ENCODE measurements at places on chromosomes 7 and 10. TPM values are rescaled to one million over a fixed set of nuclear protein-coding genes. Genes with fewer than 3 reads are reported as not detected.

DNA sequence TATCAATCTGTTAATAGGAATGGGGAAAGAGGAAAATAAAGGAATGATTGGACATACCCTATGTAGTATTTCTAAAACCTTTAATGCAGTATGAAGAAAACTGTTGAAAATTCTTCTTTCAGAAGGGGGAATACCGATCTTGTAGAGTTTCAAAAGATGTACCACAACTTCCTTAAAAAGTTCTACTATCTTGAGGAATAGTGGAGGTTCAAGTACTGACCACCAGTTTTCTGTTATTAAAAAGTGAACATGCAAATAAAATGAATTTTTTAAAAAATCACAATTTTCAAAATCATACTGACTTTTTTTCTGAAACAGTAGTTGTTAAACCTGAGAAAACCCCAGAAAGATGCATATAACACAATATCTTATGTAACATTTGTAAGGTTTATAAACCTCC, 86.5 kb downstream of the HERC4 start:
- DNase-seq = no peak

- DNase-seq = no peak
These were observed 11.0 kb downstream of the CUX1 start for GRCh38 chr7:101828301-101829020.

The GPR26 gene
- 0.11 TPM for total RNA-seq

GRCh38 chr7:47366211-47366610, 215.7 kb downstream of the TNS3 start:
- no peak for DNase-seq

- DNase-seq = no peak
These were observed 558.9 kb downstream of the DNAJB6 start for GRCh38 chr7:157895520-157896375.

The GNAT3 gene
- total RNA-seq = not detected

The CDC123 gene
- total RNA-seq = 190 TPM

- DNase-seq = no peak
These were observed 155.4 kb downstream of the DYNC1I1 start for GRCh38 chr7:95927756-95928155.

DNA sequence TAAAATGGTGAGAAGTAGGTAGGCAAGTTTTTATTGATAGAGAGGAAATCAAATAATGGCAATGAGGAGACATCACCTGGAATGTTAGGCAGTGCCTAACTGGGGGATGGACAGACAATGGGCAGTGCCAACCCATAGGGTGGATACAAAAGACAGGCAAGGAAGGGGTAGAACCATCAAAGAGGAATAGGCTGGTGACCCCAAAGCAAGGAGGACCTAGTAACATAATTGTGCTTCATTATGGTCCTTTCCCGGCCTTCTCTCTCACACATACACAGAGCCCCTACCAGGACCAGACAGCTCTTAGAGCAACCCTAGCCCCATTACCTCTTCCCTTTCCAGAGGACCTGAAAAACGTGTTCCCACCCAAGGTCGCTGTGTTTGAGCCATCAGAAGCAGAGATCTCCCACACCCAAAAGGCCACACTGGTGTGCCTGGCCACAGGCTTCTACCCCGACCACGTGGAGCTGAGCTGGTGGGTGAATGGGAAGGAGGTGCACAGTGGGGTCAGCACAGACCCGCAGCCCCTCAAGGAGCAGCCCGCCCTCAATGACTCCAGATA, 30.0 kb downstream of the PRSS2 start:
- peak; percentile 2 for DNase-seq

- no peak for DNase-seq
These were observed 155.7 kb upstream of the TNS3 start for GRCh38 chr7:47737601-47738000.

The CRTAC1 gene
- total RNA-seq = 17.9 TPM

DNA sequence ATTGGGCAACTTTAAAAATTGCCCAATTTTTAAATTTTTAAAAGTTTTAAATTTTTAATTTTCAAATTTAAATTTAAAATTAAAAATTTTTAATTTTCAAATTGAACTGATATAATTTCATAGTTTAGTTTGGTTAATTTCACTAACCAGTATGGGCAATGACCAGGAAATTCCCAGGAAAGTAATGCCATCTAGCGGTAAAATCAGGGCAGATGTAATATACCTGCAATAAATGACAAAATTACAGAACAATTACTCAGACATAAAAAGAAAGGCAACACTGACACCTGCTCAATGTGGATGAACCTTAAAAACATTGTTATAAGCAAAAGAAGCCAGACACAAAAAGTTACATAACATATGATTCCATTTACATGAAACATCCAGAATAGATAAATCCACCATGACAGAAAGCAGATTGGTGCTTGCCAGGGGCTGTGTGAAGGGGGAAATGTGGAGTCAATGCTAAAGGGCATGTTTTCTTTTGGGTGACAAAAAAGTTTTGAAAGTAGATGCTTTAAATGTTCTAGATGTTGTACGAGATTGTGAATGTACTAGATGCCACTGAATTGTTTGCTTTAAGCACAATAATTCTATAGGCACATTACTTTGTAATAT, 28.6 kb upstream of the SLC16A12 start:
- DNase-seq = peak; percentile 28

GRCh38 chr7:130989101-130989795, 255.2 kb upstream of the KLF14 start:
- no peak for DNase-seq

DNA sequence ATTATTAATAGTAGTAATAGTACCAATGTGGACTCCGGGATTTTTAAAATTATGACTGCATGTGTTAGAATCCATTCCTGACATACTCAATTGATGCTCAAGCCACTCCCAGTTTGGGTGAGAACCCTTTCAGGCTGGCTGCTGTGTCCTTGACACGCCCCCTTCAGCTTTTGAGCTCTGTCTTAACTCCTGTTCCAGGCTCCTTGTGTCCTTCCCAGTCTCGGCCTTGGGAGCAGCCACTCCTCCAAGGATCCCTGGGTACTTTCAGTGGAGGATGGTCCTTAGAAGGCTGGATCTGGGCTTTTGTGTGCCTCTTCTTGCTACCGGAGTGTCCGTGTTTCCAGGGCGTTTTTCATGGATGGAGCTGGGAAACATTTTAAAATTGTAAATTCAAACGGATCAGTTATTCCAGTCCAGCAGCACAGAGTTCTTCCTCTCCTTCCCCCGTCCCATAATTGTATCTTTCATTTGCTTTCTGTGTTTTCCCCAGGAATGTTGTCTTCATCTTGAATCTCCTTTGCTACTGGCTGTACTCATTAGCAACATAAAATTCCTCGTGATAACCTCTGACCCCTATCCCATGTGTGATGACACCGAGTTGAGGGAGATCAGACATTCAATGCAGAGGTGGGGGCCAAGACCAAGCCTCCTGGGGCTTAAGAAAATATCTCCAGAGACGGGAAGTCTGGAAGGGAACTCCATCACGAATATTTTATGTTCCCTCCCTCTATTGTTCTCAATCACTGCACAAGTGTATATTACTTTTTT, 40.0 kb upstream of the PFKFB3 start:
- DNase-seq = no peak

The TCF7L2 gene
- total RNA-seq = 1.9 TPM

The NANOS1 gene
- 4.7 TPM for total RNA-seq

The PRSS2 gene
- total RNA-seq = not detected

DNA sequence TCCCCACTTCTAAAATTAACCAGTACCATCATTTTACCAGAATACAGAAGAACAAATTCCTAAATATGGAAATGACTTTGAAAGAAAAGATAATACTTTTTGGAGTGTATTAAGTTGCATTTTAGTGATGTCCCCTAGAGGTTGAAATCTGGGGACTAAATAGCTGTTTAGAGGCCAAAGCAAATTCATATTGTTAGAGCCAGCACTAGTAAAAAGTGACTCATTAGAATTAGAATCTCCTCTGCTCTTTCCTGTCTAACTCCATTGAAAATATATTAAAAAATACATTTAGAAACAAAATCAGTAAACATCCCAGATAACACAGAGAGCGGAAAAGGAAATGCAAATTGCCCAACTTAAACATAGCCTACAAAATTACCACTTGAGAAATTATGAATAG, 1189.6 kb upstream of the C7orf33 start:
- DNase-seq = no peak

- DNase-seq = no peak
These were observed 1156.0 kb upstream of the LRRTM3 start for GRCh38 chr10:65769828-65770227.

- no peak for DNase-seq
These were observed 42.2 kb upstream of the OPALIN start for GRCh38 chr10:96401036-96401435.

GRCh38 chr7:69561266-69561960, 36.9 kb upstream of the AUTS2 start:
- DNase-seq = no peak

DNA sequence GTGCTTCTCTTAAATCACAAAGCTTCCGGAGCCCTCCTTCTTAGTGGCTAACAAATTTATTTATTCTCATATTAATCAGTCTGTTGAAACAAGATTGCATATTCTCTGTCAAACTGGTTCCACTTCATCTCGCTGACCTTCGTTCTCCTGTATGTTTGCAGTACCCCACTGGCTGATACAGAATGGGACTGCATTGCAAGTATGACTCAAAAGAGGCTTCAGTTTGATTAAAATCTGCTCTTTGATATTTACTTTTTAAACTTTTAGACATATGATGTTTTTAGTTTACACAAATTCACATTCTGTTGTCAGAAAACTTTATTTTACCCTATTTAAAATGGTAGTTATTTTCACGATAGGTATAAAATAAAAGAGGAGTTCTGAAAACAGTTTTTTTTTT, 14.3 kb upstream of the ARHGAP12 start:
- DNase-seq = no peak

The INA gene
- total RNA-seq = 0.46 TPM

GRCh38 chr10:128307820-128308219, 181.6 kb upstream of the MKI67 start:
- DNase-seq = no peak

DNA sequence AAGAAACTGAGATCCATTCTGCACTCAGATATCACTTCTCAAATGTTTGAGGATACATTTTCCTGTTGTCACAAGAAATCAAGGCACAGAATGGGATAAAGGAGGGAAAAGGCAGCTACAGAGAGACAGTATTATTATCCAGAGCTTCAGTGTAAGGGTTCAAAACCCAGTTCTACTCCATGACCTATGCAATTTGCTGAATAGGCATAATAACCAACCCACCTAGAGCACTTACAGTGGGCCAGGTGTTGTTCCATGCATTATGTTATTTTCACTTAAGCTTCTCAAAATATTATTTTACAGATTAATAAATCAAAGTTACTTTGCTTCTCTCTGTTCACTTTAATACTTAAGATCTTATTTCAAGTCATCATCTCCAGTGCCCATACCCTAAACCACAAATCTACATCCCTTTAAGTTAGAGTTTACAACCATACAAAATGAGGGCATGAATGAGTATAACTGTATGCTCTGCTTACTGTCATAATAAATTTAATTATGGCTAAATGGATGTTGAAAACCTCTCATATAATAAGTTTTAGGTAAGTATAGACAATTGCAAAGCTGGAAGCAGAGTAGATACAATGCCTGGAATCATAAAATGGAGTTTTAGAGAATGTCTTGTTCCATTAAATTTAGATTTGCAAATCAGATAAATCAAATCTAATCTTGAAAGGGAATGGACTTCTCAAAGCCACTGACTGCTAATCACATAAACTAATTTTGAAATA, 28.1 kb upstream of the PCLO start:
- DNase-seq = no peak

The CALN1 gene
- total RNA-seq = 2.8 TPM

- DNase-seq = no peak
These were observed 8.2 kb upstream of the SRRM3 start for GRCh38 chr7:76193466-76193865.

DNA sequence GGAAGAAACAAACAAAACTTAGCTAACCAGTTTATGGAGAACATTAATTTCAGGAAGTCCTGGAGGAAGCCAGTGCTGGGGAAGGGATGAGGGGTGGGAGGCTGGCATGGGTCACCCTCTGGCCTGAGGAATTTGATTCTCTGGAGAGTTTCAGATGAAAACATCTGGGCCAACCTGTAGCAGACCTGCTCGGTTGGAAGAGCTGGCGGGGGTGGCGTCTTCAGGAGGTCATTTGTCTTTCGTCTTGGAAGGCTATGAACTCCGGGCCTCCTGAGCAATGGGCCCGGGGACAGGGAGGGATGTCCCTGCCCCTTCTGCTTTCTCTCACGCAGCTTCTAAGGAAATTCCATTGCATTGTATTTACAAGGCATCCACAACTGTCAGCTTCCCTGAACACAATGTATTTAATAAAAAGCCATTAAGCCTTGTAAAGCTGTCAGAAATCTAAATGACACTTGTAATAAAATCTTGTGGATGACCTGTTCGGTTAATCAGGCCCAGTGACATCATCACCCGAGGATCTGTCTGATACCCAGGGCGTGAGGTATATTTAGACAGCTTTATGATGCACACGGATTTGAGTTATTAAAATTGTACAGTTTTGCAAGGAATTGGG, 250.5 kb downstream of the RAB11FIP2 start:
- no peak for DNase-seq

The SLC35G1 gene
- total RNA-seq = 8.5 TPM

DNA sequence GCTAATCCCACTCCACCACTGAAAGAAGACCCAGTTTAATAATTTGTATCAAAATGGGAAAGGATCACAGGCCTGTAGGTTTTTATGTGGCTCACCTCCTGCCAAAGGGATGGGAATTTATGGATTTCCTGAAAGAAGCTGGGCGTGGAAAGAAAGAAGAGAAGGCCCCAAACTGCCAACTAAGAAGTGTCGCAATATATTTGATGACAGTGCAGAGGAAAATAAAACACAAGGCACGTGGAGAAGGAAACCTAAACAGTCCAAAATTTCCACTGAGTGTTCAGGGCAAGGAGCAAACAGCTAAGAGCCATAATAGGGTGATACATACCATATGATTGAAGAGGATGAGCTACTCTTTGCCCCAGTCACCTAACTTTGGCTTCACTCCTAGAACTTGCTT, 667.2 kb downstream of the GATA3 start:
- no peak for DNase-seq

The CDHR3 gene
- 0.74 TPM for total RNA-seq

GRCh38 chr7:155234950-155235789, 62.5 kb upstream of the INSIG1 start:
- DNase-seq = no peak

The CCDC146 gene
- total RNA-seq = 0.34 TPM

Data from Daoy (cell line).